Cerebellar nuclear complex (tissue), 1 donor: ENCODE measurements at places on chromosomes 1 and 21.

DNA sequence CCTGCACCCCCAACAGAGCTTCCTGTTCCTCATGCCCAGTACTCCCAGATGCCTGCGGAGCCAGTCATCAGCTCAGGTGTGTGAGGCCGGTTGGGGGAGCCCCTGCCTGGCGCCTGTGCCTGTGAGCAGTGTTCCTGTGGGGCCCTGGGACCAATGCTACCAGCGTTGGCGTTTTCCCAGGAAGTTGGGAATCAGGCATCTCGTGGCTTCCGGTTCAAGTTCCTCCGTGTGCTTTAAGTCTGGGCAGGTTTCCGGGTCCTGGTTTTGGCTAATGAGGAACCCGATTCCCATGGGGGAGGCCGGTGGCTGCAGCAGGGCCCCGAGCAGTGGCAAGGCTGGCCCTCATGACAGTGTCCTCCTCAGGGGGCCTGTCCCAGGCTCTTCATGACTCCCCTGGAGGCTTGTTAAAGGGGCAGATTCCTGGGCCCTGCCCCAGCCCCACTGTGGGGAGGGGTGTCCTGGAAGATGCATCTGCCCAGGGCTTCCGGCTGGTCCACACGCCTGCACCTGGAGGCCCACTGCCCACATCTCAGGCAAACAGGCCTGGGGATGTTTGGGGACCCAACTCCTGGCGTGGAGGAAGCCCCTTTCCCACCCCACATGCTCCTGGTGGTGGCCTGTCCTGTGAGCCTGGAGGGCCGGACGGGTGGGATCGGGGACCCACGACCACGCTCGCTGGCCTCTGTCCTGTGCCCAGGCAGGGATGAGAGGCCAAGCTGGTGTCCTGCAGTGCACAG, 26.2 kb downstream of the TP73 start:
- no peak for DNase-seq

- no peak for DNase-seq
Measured at GRCh38 chr1:175802407-175803123, 59.2 kb upstream of the TNR start.

DNA sequence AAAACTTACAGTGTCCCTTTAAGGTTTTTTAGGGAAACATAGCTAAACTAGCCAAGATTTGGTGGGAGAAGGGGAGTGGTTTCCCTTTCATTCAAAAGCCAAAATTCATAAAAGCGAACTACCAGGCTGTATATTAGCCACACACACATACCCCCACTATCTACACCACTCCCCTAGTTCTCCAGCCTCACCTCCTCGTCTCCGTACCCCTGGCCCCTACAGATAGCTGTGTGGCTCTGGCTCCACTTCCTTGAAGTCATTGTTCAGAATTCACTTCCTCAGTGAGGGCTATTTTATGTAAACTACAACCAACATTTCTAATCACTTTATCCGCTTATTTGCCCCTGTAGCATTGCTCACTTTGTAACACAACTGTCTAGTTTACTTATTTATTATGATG, 5.3 kb upstream of the DPH5 start:
- DNase-seq, result no peak

- DNase-seq, result no peak
Measured at GRCh38 chr1:89931964-89932363, 62.9 kb upstream of the ZNF326 start.

GRCh38 chr21:45330075-45330781, 42.5 kb upstream of the POFUT2 start:
- DNase-seq, result no peak

- DNase-seq, result no peak
Measured at GRCh38 chr21:39714331-39714730, 30.7 kb upstream of the IGSF5 start.

- no peak for DNase-seq
Measured at GRCh38 chr1:233667741-233668140, 53.8 kb downstream of the KCNK1 start.

DNA sequence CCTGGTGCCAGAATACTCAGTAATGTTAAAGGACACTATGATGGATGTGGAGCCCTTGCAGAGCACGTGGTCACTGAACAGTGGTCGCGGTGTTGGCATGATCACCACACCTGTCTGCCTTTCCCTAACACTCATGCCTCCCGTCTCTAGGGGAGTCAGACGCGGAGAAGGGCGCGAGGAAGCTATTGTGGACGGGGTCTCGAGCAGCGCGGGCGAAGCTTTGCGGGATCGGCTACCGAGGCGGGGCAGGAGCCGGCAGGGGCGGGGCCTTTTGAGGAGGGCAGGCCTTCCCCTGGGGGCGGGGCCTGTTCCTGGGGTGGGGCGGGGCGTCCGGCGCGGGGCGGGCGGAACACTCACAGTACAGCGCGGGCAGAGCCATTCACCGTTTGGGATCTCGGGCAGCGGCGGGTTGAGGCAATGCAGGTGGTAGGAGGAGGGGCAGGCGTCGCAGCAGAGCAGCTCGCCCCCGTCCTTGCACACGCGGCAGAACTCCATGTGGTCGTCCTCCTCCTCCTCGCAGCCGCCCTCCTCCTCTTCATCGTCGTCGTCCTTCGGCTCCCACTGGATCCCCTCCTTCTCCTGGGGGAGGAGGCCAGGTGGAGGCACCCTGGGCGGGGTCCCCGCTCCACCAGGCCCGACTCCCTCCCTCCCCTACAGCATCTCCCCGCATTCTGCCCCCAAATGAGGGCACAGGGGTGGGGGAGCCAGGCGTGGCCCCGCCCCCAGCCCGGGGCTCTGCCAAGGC, 31.5 kb downstream of the CHD5 start:
- no peak for DNase-seq

GRCh38 chr1:170619241-170620028, 44.5 kb upstream of the PRRX1 start:
- DNase-seq, result no peak

- DNase-seq, result no peak
Measured at GRCh38 chr1:11400155-11400554, 78.8 kb upstream of the DISP3 start.

GRCh38 chr1:229119161-229119560, 151.8 kb upstream of the RAB4A start:
- no peak for DNase-seq

DNA sequence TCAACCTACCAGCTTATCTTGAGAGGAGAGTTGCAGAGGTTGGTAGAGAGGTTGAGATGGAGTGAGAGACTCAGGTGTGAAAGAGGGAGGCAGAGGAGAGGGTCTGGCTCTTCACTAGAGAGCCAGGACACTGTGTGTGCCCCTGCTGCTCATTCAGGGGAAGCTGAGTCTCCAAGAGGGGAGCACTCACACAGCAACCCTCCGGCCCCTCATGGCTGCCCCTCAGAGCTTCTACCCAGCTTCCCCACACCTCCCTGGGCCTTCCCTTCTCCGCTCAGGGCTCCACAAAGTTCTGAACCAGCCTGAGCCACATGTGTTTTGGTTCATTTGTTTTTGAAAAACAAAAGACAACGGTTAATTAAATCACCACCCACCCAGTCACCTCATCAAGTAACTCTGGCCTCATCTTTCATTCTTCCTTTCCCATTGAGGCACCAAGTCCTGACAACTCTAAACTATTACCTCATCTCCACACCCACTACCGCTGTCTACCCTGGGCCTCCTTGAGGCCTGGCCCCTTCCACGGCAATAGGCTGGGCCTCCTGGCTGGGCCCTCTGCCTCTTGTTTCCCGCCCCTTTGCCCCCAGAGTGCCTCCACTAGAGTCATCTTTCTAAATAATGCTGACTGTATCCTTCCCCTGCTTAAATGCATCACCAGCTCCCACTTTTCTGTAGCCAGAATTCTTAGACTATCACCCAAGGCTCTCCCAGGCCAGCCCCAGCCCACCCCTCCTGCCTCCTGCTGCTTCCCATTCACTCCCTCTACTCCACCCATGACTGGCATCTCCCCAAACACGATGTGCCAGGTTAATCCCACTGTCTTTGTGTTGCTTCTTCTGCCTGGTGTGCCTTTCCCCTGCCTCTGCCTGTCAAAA, 33.0 kb downstream of the TNNT2 start:
- DNase-seq, result no peak

DNA sequence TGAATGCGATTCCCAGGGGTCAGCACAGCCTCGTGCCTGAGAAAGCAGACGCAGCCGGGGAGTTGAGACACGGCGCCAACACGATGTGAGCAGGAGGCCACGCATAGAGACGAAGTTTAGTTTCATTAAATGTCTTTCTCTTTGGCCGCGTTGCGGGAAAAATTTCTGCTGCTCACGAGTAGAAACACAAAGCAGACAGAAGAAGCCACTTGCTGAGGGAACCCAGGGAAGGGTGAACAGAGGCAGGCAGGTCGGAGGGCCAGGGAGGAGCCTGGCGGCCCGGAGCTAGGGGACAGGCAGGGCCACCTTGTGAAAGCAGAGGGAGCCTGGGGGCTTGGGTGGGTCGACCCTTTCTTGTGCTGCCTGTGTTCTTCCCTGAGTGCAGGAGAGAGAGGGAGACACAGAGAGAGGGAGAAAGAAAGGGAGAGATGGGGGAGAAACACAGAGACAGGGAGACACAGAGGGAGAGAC, 33.2 kb downstream of the POFUT2 start:
- DNase-seq, result no peak

- no peak for DNase-seq
Measured at GRCh38 chr1:235992346-235992745, 72.5 kb downstream of the NID1 start.

GRCh38 chr1:191034132-191034531, 556.5 kb upstream of the BRINP3 start:
- DNase-seq, result no peak

DNA sequence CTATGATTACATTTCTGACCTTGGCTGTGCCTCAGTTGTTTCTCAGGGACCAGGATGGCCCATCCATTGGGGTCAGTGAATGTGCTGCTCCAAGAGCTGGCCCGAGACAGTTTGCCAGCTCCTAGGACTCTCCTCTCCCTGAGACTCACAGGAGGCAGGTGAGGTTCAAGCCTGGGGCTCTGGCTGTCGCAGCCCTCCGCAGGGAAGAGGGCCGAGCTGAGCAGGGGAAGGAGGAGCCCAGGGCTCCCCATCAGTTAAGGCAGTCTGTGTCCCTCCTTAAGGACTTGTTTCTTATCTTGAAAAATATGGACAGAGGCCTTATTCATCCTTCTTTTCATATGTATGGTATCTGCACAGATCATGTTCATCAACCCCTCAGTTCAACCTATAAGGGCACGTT, 26.6 kb upstream of the SARS1 start:
- DNase-seq, result no peak
